Left hindlimb (tissue), 1 donor: ENCODE measurements at places on chromosomes 5 and 9.

DNA sequence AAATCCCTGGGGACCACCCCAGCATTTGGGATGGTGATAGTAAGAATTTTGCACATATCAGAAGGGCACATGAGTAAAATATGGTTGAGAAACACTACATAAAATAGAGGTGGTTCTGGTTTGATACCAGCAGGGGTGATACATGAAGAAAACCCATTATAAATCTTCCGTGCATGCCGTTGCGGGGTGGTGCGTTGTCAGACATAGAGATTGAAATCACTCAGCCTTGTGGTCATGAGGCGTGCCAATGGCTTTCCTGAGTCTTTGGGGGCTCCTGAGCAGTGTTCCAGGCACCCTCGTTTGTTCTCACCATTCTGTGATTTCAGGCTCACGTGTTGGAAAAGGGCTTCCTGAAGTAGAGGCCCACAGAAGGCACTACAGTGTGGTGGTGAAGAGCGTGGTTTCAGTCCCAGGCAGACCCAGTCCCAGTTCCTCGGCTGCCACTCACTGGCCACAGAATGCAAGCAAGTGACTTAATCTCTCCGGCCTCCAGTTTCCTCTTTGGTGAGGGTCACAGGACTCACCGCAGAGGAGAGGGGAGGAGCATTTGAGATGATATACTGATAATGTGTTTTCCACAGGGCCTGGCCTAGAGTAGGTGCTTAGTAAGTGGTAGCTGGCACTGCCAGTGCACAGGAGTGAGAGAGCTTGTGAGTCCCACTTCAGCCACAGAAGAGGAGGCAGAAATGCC lies 20.5 kb upstream of the GLRX start:
- peak; percentile 47 for DNase-seq

DNA sequence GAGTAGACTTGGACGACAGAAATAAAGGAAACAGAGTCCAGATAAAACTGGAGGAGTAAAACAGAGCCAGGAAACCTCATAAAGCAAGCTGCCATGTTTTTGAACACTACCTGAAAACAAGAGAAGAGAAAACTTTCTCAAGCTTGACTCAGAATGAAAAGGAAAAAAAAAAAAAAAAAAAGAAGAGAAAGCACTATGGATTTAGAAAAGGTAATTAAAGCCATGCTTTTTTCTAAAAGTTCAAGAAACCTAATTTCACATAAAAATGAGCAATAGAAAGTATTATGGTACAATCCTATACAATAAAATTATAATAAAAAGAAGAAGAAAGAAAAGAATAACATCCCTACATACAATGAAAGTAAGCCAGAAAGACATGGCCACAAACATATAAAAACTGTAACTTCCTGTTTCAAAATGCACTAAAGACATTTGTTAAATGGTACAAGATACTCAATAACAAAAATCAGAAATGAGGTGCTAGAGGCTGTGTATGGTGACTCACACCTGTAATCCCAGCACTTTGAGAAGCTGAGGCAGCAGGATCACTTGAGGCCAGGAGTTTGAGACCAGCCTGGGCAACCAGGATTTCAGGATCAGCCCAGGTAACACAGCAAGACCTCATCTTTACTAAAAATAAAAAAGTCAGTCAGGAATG lies 129.5 kb downstream of the SIL1 start:
- no peak for DNase-seq

GRCh38 chr9:109403766-109404320 lies 83.0 kb upstream of the EPB41L4B start:
- no peak for DNase-seq

GRCh38 chr5:161022151-161022550 lies 170.1 kb upstream of the ATP10B start:
- DNase-seq: no peak

GRCh38 chr5:120326651-120327050 lies 137.4 kb upstream of the PRR16 start:
- no peak for DNase-seq

DNA sequence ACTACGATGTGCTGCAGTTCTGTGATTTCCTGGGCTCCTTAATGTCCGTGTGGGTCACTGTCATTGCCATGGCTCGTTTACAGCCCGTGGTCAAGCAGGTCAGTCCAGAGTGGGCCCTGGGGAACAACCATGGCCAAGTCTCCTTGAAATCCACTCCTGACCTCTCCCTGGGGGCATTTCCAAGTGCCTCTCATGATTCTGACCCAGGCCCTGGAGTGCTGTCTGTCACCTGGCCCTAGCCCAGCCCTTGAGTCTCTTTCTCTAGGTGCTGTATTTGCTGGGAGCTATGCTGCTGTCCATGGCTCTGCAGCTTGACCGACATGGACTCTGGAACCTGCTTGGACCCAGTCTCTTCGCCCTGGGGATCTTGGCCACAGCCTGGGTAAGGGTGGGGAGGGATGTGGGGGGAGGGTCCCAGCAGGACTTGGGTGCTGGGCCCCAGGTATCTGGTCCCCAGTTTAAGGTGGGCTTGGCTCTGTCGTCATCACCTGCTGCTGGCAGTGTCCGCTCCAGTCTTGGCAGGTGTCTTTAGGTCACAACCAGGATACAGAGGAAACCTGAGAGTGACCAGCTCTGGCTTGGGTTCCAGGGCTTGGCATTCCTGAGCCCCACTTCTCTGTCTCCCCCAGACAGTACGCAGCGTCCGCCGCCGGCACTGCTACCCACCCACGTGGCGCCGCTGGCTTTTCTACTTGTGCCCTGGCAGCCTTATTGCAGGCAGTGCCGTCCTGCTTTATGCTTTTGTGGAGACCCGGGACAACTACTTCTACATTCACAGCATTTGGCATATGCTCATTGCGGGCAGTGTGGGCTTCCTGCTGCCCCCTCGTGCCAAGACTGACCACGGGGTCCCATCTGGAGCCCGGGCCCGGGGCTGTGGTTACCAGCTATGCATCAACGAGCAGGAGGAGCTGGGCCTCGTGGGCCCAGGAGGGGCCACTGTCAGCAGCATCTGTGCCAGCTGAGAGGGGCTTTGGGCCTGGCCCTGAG lies 17.0 kb downstream of the OR13J1 start:
- DNase-seq: no peak

DNA sequence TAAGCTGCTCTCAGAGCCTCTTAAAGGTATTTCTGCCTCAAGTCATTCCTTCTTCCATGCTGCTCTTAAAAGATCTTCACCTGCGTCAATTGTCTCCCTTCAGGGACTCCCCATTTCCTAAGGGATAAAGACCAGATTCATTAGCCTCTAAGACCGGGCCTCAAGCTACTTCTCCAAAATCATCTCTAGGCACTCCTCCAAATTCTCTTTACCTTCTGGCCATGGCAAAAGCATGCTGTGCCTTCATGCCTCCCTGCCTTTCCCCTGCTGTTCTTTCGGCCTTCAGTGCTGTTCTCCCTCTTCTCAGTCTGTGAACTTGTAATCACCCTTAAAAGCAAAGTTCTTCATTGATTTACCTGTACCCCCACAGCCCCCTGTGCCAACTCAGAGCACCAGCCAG lies 4.4 kb downstream of the TMOD1 start:
- no peak for DNase-seq

DNA sequence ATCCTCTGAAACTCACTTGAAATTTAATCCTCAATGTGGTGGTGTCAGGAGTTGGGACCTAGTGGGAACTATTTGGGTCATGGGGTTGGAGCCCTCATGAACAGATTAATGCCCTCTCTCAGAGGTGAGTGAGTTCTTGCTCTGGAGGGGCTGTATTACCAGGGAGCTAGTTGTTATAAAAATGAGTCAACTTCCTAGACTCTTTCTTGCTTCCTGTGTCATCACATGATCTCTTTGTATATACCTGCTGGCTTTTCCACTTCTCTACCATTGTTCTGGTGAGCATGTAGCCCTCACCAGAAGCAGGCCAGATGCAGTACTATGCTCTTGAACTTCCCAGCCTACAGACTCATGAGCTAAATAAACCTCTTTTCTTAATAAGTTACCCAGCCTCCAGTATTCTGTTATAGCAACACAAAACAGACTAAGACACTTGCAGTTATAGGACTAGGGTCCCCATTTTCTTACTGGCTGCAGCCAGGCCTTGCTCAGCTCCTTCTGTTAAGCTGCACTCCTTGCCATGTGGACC lies 127.5 kb downstream of the SUSD1 start:
- no peak for DNase-seq

GRCh38 chr5:5104550-5104949 lies 35.6 kb upstream of the ADAMTS16 start:
- no peak for DNase-seq

- DNase-seq: no peak
Observed at GRCh38 chr5:98513380-98513779, 260.1 kb upstream of the RGMB start.

GRCh38 chr5:80442742-80443141 lies 34.9 kb downstream of the ZFYVE16 start:
- DNase-seq: no peak

DNA sequence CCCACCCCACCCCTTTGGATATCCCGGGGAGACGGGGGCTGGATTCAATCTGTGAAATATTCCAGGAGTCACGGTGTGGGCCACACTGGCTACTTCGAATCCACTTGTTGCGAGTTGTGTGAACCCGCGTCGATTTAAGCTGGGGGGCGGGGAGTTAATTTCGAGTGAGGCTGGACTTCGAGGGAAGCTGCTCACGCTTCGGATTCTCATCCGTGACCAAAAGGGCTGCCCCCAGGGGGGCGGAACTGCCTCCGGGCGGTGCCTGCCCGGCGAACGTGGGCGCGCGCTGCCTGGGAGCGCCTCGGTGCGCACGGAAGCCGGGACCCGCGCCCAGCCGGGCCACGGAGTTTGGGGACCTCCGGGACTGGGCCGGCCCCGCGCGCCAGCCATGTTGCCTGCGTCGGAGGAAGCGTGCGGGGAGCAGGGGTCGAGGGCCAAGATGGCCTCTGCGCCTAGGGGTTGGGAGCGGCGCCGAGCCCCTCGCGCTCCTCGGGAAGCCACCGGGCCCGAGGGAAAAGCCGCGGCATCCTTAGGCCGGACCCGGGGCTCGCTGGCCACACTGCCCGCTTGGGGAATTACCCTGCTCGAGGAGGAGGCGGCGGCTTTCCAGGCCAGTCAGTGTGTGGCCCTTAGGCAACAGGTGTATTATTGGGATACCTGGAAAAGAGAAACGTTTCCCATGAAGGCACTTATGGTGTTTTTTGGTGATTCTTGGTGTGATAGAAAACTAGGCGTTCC lies 975 bp downstream of the OCLN start:
- DNase-seq: peak; percentile 32

- DNase-seq: peak; percentile 32
Observed at GRCh38 chr5:163586531-163586956, 81.1 kb downstream of the MAT2B start.

DNA sequence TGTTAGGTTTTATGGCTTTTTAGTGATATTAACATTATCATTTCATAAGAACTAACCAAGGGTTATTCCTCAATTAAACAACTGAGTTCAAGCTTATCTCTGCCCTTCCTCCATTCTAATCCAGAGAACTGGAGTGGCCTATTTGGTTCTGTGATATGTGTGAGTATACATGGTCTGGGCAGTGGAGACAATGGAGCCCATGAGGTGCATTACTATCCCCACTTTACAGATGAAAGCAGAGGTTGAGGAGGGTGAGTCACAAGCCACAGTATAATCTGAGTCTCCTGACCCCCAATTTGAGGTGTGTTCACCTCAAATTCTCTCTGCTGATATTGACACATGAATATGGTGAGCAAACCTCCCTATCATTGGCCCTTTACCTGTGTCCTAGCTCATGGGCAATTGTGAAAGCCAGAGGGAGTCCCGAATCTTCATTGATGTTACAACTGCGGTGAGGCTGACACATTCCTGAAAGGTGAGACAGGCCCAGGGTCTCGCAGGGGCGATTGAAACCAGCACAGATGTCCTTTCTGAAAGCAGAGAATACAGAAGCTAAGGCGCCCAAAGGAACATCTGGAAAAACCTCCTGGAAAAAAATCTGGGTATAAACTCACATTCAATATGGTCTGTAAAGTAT lies 217.2 kb downstream of the TARS1 start:
- DNase-seq: no peak

DNA sequence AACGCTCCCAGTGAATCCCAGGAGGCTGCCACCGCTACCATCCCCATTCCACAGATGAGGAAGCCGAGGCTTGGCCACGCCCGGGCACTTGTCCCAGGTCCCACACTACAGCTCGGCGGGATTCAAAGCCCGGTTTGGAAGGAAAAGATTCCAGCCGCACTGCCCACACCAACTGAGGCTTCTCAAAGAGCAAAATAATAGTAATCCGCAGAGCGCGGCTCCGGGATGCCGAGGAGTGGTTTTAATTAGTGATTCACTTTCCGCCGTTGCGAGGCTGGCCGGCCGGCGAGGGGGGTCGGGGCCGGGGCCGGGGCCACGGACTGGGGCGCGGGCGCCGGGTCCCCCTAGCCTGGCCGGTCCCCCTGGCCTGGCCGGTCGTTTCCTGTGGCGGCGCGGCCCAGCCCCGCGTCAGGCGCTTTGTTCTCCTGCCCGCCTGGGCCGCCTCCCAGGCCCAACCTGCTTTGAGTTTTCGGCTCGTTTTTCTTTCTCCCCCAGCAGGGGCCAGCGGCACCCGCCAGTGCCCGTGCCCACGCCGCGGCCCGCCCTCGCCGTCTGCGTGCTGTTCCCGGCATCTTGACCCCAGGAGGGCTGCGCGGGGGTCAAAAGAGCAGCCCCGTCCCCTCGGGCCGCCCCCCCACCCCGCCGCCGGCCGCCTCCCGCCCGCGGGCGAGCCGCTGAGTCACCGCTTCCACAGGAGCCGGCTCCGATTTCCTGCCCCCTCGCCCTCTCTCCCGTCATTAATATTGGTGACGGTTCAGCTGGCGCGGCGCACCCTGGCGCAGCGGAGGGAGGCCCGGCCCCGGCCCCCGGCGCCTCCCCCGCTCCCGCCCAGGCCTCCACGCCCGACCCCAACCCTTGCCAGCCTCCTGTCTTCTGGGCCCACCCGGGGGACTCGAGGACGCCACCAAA lies 31.2 kb downstream of the FGF18 start:
- peak; percentile 82 for DNase-seq

DNA sequence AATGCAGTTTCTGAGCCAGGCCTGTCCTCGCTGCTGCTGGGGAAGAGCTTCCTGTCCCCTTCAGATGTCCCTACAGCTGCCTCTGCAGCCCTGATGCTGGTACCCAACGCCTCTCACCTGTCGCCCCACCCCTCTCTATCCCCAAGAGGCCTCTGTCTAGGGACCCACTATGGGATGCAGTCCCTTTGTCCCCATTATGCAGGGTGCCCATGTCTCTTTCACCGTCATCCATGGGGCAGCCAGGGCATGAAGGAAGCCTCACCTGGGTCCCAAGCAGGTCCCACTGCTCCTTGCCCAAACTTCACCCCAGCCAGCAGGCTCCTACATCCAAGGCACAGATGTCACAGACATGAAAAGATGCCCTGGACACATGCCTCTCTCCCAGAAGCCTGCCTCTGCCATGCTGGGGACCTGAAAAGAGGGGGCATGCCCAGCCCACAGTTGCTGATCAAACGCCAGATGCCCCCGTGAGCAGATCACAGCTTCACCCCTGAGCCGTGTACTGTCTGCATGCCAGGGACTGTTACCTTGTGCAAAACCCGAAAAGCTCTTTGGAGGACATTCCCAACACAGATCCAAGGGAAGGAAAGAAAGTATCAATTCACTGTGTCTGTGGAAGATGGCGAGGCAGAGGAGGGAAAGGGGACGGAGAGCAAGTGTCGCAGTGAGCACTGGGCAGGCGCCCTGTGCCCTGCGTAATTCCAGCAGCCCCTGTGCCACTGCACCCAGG lies 81.0 kb downstream of the ADAMTS2 start:
- no peak for DNase-seq
